ENCODE measurements at places on chromosomes 7 and 10.

GRCh38 chr7:94249631-94250030 is 145.1 kb upstream of the COL1A2 start:
- no peak for DNase-seq

- DNase-seq = no peak
Observed at GRCh38 chr7:158395780-158396278, 191.8 kb downstream of the PTPRN2 start.

DNA sequence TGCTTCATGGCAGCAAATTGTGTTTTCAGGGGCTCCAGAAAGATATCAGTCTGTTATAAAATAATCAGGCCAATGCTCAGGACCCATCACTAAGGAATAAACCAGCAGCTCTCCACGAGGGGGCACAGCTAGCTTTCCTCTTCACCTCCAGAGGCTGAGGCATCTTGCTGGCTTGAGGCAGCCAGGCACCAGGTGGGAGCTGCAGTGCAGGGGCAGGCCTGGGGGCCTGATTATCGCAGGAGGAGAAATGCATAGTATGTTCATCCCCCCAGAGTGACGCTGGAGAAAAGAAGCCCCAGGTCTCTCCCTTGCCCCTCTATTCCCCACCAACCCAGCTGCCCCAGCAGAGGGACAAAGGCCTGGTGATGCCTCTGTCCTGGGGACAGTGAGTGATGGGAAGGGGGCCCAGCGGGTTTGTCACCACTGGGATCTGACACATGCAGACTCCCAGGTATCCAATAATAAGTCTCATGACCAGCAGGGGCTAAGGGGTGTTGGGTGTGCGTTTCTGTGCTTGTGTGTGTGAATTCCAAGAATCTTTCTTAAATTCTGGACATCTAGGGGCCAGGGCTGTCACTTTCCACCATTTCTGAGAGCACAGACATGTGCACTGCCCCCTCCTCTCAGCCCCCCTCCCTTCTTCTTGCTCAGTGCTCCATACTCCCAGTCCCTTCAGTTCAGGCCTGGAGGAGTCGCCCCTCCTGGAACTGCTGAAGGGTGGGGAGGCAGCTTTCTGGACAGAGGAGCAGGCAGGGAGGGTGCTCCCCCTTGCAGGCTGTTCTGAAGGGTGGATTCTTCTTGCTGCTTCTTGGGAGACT is 128.1 kb upstream of the FAM20C start:
- no peak for DNase-seq

GRCh38 chr10:79329529-79329928 is 17.7 kb upstream of the PPIF start:
- no peak for DNase-seq

GRCh38 chr7:132548489-132549078 is 27.7 kb downstream of the PLXNA4 start:
- peak; percentile 11 for DNase-seq

- DNase-seq = no peak
Observed at GRCh38 chr7:142749218-142749993, at the start of gene PRSS1. Gene PRSS1 (plus strand): TSS chr7:142749472. CDS start chr7:142749485, 13 bp downstream.

DNA sequence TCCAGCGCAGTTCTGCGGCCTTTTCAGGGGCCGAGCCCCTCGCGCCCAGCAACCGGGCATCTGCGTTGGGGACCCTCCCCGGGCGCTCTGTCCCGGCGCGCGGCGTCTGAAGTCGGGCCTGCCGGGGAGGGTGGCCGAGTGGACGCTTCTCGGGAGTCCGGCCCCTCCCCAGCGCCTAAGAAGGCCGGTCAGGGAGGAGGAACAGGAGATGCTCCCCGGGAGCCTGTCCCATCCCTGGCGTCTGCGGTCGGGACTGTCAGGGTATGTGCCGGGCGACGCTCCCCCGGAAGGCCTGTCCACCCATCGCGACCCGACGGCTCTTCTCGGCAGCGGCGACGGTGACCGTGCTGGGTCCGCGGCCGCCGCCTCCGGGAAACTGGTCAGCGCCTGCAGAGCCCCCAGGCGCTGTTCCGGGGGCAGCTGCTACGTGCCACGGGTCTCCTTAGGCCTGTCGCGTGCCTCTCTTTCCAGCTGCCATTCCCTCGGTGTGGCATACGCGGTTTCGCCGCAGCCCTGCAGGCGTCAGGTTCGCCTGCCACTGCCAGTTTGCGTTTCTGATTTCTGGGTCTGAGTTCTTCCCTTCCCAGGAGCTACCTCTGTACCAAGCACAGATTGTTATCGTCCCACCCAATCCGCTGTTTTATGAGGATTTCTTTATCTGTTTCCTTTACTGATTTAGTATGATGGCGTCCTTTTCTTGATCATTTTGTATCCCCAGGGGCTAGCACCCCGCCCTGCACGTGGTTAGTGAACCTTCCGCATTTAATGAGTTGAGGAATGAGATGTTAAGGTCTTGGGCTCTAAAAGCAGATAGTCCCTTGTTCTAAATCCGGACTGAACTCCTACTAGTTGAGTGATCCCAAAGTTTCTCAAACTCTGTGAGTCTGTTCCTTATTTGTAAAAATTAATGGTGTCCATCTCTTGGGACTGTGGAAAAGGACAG is 782 bp downstream of the IFIT5 start:
- no peak for DNase-seq

GRCh38 chr7:148901178-148901577 is 17.1 kb upstream of the EZH2 start:
- peak; percentile 61 for DNase-seq

GRCh38 chr7:127123220-127123619 is 129.5 kb downstream of the GRM8 start:
- no peak for DNase-seq

Data from keratinocyte (primary cell).